Fibroblast of skin of scalp (primary cell): ENCODE measurements at places on chromosomes 5 and 9.

- no peak for DNase-seq
Measured at GRCh38 chr5:60340965-60341471, 358.9 kb downstream of the DEPDC1B start.

- DNase-seq: no peak
Measured at GRCh38 chr9:18793122-18793521, 239.9 kb downstream of the SAXO1 start.

DNA sequence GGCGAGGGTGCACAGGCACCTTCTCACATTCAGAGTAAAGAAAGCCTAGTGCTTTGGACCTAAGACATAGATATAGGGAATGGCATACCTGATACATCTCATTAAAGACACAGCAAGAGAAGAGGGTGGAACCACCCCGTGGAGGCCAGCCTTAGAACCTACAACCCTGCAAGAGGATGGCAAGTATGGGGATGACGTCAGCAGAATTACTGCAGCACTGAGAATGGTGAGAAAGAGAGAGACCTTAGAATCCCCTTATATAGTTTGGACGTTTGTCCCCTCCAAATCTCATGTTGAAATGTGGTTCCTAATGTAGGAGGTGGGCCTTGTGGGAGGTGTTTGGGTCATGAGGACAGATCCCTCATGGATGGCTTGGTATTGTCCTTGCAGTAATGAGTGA, 28.2 kb upstream of the ADCY2 start:
- DNase-seq: no peak

DNA sequence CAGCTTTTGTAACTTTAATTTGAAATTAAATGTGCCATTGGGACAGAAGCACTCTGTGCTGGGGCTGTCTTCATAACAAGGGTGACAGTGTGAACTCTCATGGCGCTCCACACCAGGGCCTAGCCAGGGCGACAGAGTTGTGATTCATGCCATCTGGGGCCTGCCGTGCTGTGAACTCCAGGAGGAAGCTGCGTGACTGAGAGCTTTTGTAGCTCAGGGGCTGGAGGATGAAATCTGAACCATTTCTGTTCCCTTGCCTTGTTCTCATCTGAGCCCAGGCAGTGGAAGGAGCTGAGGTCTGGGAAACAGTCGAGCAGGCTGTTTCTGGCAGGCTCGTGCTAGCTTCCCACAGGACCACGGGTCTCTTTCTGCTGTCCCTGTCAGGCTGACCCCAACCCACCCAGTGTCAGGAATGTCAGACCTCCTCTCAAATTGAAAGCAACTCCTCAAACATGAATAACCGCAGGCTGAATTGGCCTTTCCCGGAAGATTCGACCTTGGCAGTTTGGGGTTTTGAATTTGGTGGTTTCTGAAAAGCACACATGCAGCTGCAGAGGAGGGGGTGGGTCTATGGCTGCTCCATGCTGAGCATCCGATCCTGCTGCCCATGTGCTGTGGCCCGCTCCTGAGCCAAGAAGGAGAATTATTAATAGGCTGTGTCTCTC, 69.2 kb upstream of the RPS23 start:
- peak; percentile 91 for DNase-seq

DNA sequence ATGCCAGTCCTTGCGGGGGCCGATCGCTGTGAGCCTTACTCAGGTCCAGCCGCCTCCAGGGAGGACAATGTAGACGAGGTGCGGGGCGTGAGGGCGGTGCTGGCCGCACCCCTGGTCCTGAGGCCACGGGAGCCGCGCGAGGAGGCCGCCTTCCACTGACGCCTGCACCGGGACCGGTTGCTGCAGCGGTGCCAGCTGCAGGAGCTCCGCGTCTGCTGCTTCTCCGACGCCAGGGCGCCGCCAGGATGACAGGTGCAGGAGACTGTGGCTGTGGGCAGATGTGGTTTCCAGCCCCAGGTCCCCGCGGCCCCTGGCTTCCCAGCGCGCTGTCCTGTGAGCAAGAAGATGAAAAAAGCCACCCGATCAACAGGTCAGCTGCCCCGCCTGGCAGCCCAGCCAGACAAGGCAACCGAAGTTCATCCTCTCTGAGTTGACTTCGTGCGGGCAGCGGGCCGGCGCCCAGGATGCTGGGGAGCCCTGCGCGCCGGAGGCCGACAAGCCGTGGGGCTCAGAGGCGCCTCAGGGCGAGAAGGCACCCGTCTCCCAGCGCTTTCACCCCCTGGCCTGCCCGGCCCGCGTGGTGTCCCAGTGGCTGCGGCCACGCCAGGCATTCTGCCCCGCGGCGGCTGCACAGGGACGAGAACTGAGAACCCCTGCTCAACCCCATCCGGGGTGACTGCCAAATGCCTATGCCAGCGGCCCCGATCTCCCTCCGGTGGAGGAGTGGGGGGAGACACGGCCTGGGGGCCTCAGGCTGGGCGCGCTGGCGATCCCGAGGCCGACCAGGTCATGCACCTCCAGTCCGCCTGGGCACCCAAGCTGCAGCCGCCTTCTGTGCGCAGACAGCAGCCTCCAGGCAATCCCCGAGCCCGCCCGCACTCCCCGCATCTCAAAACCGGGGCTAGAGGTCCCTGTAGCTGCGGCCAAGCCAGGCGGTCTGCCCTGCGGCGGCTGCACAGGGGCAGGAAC, 43.4 kb upstream of the BICD2 start:
- no peak for DNase-seq

DNA sequence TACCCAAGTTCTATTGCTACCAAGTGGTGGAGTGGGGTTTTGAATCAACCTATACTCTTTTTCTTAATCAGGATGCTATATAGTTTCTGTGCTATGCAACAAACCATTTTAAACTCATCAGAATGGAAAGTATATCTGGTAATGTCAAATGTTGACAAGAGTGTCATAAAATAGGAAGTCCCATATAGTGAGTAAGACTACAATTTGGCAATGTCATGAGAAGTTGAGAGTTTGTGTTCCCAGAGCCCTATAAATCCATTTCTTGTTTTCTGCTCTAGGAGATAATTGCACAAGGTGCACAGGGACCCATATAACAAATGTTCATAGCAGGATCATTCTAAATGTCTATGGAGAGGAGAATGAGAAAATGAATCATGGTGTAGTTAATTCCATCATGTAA, 109.8 kb upstream of the TXNDC8 start:
- no peak for DNase-seq

GRCh38 chr9:112819635-112820496, 69.3 kb downstream of the SNX30 start:
- peak; percentile 75 for DNase-seq

GRCh38 chr5:150079909-150080461, 6.4 kb downstream of the CSF1R start:
- no peak for DNase-seq

DNA sequence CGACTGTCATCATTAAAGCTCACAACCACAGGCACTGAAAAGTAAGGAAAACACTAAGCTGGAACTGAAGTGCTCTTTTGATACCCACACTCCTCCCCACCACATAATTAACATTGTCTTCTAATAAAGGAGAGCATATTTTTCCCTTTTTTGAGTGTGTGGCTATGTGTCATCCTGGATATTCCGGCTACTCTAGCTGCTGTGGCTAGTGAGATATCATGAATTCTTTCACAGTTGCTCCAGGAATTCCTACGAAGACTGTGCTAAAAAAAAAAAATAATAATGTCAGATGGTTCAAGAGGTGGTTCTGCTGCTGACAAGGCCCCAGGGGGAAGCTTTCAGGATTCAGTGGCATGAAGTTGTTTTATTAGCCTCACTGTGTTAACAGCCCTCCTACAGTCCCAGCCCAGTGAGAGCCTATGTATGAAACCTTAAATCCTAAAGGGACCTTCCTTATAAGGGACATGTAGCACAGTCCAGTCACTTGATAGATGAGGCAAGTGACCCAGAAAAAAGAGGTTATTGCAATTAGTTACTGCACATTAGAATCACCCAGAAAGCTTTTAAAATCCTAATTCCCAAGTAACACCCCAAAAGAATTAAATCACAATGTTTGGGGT, 46.6 kb downstream of the TMEM252 start:
- DNase-seq: peak; percentile 69

DNA sequence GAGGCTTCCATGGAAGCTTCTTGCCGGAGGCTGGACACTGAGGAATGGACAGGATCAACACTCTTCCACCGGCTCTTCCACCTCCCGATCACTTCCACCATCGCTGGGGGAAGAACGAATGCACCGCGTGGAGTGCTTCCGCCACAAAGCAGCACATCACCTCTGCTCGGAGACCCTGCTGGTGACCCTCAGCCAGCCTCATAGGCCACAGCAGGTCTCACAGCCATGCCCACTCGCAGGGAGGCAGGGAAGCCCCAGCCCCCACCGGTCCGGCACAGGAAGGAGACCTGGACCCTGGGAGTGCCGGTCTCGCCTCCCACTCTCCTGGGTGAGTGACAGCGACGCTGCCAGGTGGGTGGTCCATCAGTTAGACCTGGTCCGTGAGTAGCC, 4.7 kb downstream of the MRPL36 start:
- no peak for DNase-seq

DNA sequence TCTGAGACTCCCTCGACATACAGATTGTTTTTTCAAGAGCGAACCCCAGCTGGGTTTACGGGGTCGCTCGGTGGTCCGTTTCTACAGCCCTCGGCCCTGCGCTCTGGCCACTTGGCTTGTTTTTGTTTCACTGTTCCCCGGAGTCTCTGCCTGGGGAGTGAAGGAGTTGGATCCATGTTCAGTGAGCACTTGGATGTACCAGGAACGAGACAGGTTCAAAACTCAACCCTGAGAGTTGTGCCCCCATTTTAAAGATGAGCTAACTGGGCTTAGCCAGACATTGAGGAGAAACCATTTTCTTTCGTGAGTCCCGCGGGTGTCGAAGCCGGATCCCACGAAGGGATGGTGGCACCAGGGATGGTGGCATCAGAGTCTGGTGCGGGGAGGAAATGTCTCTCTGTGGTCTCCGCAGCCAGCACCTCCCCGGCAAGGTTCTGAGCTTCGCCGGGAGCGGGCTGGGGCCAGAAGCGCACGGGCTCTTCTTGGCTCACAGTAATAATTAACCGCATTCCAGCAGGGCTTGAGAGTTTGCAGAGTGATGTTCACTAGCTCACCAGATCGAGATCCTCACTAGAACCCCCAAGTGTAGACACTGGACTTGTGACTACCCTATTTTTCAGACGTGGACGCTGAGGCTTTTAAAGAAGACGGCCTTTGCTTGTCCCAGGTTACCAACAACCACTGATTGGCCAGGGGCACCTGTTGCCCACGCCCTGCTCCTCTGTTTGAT, 1.0 kb downstream of the MSX2 start:
- DNase-seq: no peak

DNA sequence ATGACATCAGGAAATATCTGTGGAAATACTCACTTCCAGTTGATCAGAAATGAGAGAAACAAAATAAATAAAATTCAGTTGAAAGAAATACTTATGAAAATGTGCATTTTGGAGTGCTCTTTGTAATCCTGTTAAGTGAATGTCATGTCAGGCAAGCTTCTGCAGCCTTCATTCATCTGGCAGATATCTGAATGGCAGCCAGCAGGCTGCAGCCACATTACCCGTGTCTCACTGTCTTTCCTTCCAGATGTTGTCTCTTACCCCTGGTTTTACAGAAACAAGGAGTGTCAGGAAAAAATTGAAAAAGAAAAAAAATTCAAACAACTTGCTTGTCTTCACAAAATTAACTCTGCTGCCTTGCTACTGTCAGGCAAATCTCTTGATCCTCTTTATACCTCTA, 445.0 kb upstream of the RIOK2 start:
- peak; percentile 14 for DNase-seq

DNA sequence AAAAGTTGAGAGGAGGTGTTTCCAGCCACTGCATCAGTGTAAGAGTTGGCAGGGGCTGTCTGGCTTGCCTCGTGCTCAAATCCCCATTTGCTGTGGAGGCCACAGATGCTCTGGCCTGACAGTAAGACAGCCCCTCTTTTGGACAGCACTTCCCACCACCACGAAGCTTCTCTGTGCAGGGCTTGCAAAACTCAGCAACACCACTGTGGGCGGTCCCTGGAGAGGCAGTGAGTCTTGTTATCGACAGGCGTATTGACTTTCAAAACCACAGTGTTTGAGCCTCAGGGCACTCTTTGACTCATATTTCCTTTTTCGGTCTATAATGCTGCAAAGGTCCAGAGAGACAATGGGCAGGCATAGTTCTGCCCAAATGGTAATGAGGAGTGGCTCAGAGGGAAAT, 539.5 kb downstream of the EBF1 start:
- DNase-seq: peak; percentile 61

DNA sequence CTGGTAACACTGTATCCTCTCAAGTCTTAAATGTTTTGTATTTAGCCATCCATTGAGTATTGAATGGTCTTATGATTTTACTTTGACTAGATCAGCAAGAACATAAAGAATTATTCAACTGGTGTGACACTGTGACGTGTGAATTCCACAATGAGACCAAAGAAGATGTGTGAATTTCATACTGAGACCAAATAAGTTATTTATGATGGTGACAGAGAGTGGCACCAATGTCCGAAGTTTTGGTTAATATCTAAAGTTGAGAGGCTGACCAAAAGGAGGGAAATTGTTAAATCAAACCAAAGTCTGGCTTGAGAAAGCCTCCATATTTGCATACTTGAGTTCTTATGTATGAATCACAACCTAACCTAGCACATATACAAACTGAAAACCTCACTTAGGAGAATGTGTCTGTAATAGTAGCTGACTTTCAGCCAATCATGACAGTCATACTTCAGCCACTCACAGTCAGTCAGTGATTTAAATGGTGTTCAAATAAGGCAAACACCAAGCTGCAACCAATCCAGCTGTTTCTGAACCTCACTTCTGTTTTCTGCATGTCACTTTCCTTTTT, 31.5 kb upstream of the FAM170A start:
- no peak for DNase-seq

DNA sequence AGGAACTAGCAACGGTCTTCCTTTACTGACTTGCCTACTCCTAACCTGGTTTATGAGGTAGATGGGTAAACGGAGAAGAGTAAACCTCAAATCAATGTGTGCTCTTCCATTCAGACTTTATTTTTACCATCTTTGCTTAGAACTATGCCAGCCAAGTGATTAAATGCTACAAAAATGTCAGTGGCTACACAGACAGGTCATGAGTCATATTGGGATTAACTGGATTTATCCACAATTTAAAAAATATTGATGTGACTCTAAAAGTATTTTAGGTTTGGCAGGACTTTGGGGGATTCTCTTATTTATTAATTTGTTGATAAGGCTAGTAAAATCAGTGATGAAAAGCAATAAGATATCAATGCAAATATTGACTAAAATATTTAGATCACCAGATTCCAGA, 275.0 kb downstream of the PLK2 start:
- peak; percentile 72 for DNase-seq

GRCh38 chr9:70101265-70101664, 57.6 kb downstream of the MAMDC2 start:
- no peak for DNase-seq

DNA sequence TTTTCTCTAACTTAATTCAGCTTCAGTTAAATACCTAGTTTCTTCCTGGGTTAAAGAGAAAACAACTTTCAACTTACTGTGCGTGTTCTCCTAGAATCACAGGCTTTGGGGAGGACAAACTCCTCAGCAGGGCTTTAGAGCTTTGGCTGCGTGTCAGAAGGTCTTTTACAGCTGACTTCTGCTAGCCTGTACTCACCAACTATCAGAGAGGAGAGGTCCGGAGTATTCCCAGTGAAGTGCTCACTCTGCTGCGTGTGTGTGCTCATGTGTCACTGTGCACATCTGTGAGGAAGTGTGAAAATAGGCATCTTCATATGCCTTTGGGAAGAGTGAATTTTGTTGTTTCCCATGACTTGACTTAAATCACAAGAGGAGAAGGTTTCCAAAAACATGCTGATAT, 423.2 kb upstream of the SGCD start:
- DNase-seq: no peak

- DNase-seq: peak; percentile 97
Measured at GRCh38 chr9:132042324-132042723, 37.3 kb downstream of the MED27 start.
